KG1 (cell line): ENCODE measurements at places on chromosomes 12 and 14.

GRCh38 chr12:29041621-29042020 is 107.5 kb upstream of the FAR2 start:
- no peak for DNase-seq

GRCh38 chr14:53668897-53669296 is 287.7 kb downstream of the BMP4 start:
- DNase-seq = no peak

- peak; percentile 1 for DNase-seq
Observed at GRCh38 chr12:44774815-44775411, 101.2 kb downstream of the NELL2 start.

- no peak for DNase-seq
Observed at GRCh38 chr12:92866418-92866817, 62.7 kb downstream of the EEA1 start.

- no peak for DNase-seq
Observed at GRCh38 chr12:124389725-124390441, 95.0 kb downstream of the RFLNA start.

DNA sequence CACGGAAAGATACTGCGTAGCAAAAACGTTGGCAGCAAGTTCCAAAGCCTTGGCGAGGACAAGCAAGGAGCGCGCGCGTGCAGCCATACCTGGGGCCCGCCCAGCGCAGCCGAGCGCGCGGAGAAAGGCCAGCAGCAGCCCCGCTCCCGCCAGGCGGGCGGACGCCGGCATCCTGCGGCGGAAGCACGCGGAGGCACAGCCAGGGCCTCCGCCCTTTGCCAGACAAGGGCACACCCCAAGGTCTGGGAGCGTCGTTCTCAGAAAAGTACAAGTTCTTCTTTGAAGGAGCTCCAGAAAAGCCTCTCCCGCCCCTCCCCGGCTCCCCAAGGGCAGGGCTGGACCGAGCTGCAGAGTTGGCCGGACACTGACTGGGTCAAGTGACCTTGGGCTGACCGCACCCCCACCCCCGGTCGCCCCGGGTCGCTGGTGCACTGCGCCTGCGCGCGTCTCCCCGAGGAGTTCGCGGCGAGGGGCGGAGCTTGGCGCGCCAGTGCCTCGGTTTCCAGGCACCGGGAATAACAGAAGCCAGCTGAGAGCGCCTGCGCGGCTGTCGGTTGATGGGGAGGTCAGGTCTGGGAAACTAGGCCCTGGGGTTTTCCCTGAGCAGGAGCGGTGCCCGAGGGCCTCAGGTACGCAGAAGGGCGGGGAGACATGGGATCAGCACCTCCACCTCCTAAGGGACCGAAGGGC is at the start of gene ZC2HC1C:
Gene ZC2HC1C (plus strand): TSS at position 521 of the 690 bp plus-strand sequence. CDS start 933 bp downstream, outside the sequence.
- DNase-seq = no peak

GRCh38 chr12:64739778-64740177 is 19.4 kb downstream of the GNS start:
- no peak for DNase-seq

- DNase-seq = no peak
Observed at GRCh38 chr14:50303744-50304471, 8.1 kb downstream of the L2HGDH start.

DNA sequence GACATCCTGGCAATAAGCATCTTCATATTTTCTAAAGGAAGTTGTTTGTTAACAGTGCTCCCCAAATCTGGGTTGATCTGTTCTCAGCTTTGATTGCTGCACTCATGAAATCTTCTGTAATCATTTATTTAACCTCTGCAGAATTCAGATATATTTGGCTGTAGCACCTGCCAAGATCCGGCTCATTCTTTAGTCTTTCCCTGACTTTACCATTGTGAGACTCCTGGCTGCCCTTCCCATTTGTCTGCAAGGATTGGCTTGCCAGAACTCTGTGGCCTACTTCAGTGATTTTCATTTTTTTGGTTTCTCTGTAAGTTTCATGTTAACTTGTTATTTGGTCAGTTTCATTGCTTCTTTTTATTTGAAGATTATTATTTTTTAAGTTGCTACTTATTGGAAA is 191.2 kb upstream of the PLXNC1 start:
- no peak for DNase-seq
